Fibroblast of skin of left quadriceps (primary cell): ENCODE measurements at places on chromosomes 5 and 9.

DNA sequence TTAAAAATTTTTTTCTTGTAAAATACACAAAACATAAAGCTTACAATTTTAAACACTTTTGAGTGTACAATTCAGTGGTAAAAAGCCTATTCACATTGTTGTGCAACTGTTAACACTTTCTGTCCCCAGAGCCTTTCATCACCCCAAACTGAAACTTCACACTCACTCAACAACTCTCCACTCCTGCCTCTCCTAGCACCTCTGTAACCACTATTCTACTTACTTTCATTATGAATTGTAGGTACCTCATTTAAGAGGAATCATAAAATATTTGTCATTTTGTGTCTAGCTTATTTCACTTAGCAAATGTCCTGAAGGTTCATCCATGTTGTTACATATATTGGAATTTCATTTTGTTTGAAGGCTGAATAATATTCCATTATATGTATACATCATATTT, 4.3 kb upstream of the ZNF510 start:
- DNase-seq: no peak

GRCh38 chr5:57335092-57335660, 147.4 kb downstream of the ACTBL2 start:
- no peak for DNase-seq

DNA sequence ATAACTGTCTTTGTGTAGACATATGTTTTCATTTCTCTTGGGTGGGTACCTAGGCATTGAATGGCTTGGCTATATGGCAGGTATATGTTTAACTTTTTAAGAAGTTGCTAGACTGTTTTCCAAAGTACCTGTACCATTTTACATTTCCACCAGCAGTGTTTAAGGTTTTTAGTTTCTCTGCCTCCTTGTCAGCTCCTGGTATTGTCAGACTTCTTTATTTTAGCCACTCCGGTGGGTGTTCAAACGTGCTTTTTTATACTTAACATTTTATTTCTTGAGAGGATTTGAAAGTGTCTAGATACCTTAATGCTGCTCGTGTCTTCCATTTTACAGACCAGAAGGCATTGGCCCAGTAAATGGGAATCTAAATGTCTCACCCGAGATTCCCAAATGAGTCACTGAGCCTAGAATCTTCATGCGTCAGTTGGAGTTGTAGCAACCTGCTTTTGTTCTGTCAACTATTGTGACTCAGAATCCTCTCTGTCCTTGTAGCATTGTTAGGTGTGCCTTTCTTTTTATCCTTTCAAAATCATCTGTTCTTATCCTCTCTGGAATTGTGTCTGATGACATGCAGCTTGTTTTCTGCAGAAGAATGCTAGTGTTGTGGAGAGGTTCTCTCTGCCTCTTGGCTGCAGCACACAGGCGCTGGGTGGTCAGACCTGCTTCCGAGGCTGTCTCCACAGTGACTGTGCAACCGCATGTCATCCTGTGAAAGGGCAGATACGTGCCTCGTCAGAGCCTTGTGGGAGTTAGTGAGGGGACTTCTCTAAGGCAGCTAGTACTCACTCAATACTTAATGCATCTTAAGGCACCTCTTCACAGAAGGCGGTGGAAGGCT, 291.8 kb downstream of the AOPEP start:
- DNase-seq: peak; percentile 52

GRCh38 chr9:130263601-130264413, 1.8 kb upstream of the HMCN2 start:
- no peak for DNase-seq

DNA sequence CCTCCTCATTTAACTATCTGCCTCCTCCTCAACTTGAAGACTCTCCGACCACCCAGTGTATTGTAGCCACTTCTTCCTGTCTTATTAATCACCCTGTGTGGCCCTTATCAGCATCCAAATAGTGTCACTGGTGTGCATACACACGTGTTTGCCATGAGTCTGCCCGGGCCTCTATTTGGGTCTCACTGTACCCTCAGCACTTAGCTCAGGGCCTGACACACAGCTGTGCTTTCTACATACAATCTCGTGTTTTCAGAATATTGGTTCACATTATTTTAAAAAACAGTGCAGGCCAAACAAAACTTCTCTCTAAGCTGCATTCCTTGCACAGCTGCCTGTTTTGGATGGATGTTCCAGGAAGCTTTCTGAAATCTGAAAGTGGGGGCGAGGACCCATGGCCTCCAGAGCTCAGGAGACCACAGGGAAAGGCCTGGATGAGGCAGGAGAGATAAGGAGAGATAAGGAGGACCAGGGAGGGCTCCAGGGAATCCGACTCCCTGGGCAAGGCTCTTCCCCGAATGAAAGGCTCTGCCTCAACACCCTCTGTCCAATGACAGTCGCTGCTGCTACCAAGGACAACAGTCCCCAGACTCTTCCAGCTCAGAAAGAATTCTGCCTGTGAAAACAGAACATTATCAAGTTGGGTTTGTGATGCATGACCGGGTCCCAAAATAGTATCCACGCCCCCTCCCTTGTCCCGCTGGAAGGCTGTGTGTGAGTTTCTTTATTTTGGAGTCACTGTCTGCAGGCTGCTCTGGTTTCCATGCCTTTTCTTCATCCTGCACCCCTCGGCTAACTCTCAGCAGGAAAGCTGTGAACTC, 255.6 kb downstream of the NSG2 start:
- DNase-seq: no peak

DNA sequence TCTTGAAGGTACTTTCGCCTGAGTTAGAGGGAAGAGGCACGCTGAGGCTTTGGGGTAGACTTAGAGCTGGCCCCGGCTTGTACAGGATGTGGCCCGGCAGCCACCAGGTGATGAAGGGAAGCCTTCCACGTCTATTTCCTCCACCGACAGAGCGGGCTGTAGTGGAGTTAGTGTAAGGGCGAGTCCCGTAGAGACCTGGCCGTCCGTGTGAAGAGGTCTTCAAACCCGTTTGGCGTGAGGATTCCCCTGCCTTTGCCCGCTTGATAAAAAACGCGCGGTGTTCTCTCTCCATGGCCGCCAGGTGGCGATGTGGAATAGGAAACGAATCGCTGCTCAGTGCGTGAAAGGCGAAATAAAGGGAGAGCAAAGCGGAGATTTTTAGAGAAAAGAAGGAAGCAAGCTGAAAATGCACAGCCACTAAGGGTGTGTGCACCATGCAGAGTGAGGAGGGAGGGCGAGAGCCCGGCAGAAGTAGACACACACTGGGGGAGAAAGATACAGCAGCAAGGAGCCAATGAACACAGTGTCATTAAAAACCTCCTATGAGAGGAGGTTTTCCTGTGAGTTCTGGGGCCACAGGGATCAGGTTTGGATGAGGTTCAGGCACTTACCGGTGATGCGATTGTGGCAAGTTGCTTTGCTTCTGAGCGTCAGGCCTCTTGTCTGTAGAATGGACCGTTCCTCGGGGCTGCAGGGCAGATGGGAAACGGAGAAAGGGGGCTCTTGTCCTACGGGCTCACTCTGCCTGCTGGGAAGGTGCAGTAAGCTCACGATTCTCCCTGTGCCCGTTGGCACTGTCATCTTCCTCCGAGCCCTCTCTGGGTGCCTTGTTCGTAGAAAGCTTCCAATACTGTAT, 34.2 kb downstream of the STC2 start:
- peak; percentile 64 for DNase-seq

DNA sequence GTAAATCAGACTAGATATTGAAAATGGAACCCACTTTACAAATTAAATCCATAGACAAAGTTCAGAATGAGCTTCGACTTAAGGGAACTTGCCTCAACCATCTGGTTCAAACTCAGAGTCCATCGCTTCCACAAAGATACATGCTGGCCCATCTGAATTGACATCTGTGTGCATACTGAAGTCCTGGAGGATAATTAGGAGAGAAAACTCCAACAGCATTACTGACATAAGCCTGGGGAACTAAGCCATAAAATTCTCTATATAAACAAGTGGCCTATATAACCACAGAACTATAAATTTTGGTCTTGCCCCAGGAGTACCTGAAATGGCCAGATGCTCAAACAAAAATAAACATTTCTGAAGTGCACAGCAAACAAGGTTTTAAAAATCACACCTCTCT, 94.4 kb downstream of the IZUMO3 start:
- no peak for DNase-seq

DNA sequence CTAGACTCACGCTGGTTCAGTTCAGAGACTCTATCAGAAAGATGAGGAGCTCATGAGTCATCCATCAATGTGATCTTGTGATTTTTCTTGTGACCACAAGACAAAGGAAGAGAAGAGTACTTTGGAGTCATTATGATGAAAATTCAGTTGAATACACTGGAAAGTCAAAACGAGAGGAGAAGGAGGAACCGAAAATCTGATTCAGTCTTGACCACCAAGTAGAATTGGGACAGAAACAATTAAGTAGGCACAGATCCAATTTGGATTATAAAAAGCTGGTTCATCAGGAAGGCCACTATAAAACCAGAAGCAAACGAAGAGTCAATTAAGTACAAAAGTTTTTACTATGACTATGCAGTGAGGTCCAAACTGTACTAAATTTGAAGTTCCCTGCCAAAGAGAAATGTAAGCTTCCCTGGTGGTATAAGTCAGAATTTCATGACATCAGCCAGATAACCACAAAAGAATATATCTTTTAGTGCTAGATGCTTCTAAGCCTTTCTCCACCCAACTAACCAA, 90.9 kb downstream of the THBS4 start:
- DNase-seq: peak; percentile 44

- DNase-seq: no peak
Measured at GRCh38 chr9:112048924-112049691, 126.0 kb downstream of the SUSD1 start.

- DNase-seq: no peak
Measured at GRCh38 chr9:121798941-121799340, 147.5 kb downstream of the DAB2IP start.

GRCh38 chr5:172544371-172545095, 90.2 kb upstream of the SH3PXD2B start:
- no peak for DNase-seq

DNA sequence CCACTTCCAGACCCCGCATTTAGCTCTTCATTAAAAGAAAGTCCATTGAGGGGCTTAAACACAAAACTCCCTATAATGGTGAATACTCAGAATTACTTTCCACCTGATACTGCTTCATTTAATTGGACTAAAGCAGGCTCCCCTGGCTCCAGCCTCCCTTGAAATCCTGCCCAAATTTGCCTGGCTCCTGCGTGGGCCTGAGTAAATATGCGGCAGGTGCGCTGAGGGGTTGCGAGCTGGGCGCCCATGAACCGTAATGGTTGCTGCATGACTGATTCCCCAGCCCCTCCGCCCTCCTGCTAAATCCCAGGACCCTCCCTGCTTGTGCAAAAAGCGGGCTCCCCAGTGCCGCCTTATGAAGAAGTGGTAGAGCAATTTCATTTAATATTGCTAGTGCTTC, 639.7 kb downstream of the BNC2 start:
- no peak for DNase-seq

DNA sequence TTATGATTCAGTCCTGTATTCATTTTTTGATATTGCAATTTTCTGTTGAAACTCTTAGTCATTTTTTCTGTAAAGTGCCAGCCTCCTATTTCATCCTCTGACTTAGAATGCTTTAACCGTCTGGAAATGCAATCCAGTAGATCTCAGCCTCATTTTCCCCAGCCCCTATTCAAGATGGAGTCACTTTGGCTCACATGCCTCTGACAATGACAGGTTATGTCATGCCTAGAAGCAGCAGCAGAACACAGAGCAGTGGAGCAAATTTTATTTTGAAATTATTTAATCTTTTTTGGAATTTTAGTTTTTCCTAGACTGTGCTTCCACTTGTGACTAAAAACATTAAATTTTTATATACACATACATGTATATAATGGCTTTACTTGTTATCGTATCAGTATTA, 1053.2 kb downstream of the TAF11L14 start:
- DNase-seq: no peak

DNA sequence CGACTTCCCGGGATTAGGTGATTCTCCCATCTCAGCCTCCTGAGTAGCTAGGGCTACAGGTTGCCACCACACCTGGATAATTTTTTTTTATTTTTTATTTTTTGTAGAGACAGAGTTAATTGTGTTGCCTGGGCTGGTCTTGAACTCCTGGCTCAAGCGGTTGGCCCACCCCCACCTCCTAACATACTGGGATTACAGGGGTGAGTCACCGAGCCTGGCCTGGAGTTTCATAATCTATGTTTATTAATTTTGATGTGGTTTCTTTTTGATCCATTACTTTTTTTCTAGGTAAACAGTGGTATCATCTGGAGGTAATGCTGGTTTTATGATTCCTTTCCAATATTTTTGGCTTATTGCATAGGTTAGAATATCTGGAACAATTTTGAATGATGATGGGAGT, 54.2 kb downstream of the KIAA1958 start:
- DNase-seq: no peak
